ENCODE measurements at places on chromosomes 11 and 22.

DNA sequence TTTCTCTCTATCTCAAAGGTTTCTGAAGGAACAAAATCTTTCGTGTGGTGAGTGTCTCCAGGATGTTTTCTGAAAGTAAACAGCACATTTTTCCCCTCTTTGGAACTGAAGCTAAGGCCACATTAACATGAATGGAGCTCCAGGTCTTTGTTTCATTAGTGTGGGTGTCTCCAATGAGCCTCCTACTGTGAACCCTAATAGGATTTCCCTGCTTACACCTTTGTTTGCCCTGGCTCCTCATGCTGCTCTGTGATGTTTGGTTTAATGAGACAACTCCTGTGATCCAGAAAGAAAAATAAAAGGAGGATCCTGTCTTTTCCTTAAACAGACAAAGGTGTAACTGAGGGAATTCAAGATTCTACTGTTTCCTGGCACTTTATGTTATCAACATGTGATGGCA, 76.9 kb upstream of the SLC6A5 start:
- DNase-seq = no peak

DNA sequence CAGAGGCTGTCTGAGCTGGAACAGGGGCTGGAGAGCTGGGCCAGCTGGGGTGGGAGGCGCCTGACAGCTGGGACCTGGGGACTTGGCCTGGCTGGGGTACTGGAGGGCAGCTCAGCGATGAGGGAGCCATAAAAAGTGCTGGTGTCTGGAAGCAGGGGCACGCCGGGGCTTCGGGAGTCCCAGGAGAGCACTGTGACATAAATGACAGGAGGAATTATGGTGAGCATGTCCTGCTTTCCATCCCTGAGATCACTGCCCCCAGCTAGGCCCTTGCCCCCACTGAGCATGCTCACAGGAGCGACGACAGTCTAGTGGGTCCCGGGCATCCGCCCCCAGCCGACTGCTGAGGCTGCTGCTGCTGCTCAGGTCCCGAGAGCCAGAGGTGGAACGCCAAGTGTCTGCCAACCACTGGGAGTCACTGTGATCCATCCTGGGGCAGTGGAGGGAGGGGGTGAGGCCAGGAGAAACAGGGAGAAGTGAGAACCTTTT, 6.2 kb downstream of the ROBO4 start:
- no peak for DNase-seq

GRCh38 chr11:68259122-68259959, 12.4 kb downstream of the C11orf24 start:
- DNase-seq = no peak

GRCh38 chr22:36937319-36938027, 24.0 kb downstream of the CSF2RB start:
- DNase-seq = no peak

GRCh38 chr11:88320149-88320559, 17.4 kb downstream of the CTSC start:
- DNase-seq = no peak

- no peak for DNase-seq
Observed at GRCh38 chr22:24428751-24429410, 1.5 kb downstream of the ADORA2A start.

GRCh38 chr11:85266646-85267045, 360.5 kb downstream of the DLG2 start:
- no peak for DNase-seq

DNA sequence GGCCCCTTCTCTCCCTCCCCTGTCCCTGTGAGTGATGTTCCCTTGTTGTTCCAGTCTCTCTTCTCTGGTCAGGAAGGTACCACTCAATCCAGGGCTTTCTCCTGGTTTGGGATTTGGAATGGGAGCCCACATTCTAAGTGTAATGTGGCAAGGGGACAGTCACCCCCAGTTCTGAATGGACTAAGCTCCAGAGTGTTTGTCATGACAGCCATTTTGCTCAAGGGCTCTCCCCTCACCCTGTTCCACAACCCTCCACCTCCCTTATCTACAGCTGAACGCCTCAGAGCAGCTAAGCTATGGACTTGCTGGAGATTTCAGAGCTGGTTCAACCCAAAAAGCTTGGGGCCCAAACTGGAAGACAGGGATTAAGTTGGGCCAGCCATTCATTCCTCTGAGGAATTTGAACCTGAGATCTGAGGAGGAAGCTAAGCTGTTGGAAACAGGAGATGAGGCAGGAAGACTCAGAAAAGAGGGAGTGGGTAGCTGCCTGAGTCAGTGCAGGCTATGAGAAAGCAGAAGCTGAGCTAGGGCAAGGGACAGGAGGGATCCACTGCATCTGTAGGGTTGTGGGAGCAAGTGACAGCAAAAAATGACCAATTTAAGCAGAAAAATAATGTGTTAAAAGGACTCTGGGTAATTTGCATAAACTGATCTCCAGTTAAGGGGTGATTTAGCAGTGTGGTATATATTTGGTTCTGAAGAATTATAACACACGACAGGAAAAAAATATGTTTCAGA, 22.9 kb upstream of the FCHSD2 start:
- DNase-seq = no peak

- no peak for DNase-seq
Observed at GRCh38 chr22:49561338-49561737, 266.3 kb downstream of the BRD1 start.

DNA sequence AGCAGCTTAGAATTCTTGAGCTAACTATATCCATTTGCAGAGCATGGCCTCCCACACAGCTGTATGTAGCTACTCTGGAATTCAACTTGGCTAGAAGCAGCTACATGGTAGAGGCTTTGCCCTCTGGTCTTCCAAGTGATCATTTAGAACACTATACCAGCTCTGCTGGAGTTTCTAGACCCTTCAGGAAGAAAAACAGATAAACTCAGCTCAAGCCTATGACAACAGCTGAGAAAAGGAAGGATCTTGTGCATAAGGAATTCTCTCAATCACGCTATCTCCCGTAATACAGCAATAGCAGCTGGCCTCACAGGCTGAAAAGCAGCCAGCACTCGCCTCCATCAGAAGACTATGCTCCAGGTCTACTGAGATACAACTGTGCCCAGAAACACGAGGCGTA, 50.6 kb upstream of the APOA1 start:
- DNase-seq = no peak

GRCh38 chr11:99584830-99585229, 564.1 kb downstream of the CNTN5 start:
- DNase-seq = no peak

- DNase-seq = no peak
Observed at GRCh38 chr22:38867471-38868285, 4.3 kb downstream of the CBX6 start.

DNA sequence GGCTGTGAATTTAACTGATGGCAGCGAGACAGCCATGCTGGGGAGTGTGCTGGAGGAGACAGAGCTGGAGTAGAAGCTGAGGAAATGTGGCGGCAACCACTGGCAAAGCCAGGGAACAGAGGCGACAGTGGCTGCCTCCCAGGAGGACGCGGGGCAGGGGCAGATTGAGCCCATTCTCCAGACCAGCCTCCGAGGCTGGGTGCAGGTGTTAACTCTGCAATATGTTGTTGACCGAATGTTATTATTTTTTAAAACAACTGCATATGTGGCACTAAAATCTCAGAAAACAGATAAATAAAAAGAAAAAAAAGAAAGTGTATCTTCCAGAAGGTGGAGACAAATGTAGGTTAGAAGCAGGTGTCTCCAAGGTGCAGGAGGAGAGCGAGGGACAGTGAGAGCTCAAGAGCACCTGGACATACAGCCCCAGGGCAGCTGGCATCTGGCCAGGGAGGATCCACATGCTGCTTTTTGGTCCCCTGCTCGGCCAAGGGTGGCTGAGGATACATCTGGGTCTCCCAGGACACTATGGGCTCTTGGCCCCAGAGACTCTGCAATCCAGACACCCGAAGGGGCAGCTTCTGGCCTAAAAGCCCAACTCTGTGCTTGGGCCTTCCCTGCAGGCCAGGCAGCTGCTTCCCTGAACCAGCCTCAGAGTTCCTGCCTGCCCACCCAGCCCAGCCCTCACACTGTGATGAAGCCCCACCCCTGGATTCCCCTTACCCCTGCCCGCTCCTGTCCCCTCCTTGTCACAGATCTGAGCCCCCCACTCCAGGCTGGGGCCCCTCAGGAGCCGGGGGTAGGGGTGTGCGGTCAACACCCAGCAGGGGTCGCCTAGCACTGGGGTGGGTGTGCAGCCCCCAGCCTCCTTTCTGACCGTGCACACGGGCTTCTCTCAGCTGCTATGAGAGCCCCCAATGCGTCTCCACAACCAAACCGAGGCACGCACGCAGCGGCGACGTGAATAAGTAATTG, 12.9 kb downstream of the RTN4R start:
- DNase-seq = no peak

GRCh38 chr11:24617856-24618255, 121.0 kb downstream of the LUZP2 start:
- no peak for DNase-seq

- no peak for DNase-seq
Observed at GRCh38 chr22:32018056-32018455, 25.0 kb upstream of the SLC5A1 start.

DNA sequence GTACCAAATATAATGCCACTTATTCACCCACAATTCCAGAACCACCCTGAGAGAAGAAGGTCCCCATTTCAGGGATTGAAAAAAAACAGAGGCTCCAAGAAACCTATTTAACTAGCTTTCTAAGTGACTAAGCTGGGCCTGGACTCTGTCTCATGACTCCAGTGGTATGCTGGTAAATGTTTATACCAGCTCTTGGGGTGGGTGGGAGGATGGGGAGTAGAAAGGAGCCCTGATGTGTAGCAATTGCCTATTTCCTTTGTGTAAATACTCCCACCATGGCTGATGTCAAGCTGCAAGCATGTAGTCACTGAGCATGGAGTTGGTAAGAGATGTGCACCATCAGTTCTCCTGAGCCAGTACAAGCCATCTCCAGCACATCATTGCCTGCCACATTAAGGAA, 2.8 kb downstream of the PRG3 start:
- no peak for DNase-seq

Measured in activated T-cell treated with anti-CD3 and anti-CD28 coated beads for 4 hours (primary cell).